ENCODE measurements at places on chromosomes 1 and 21.

GRCh38 chr21:29939104-29939923 is 482 bp downstream of the GRIK1 start:
- peak; percentile 60 for DNase-seq

- DNase-seq: no peak
These were observed 292.9 kb upstream of the DUSP10 start for GRCh38 chr1:222034790-222035189.

GRCh38 chr1:187408212-187409004 is 579.7 kb downstream of the PLA2G4A start:
- peak; percentile 29 for DNase-seq

GRCh38 chr1:155015527-155016230 is 13.1 kb downstream of the ZBTB7B start:
- no peak for DNase-seq

GRCh38 chr1:212077028-212077427 is 41.5 kb downstream of the DTL start:
- no peak for DNase-seq

- DNase-seq: peak; percentile 27
These were observed 607 bp upstream of the LGR6 start for GRCh38 chr1:202192770-202193613.

DNA sequence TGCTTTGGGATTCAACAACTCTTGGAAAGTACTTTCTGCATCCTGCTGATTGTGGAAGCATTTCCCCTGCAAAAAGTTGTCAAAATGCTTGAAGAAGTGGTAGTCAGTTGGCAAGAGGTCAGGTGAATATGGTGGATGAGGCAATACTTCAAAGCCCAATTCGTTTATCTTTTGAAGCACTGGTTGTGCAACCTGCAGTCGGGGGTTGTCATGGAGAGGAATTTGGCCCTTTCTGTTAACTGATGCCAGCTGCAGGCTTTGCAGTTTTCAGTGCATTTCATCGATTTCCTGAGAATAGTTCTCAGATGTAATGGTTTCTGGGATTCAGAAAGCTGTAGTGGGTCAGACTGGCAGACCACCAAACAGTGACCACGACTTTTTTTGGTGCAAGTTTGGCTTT is 47.6 kb upstream of the GJA5 start:
- no peak for DNase-seq

DNA sequence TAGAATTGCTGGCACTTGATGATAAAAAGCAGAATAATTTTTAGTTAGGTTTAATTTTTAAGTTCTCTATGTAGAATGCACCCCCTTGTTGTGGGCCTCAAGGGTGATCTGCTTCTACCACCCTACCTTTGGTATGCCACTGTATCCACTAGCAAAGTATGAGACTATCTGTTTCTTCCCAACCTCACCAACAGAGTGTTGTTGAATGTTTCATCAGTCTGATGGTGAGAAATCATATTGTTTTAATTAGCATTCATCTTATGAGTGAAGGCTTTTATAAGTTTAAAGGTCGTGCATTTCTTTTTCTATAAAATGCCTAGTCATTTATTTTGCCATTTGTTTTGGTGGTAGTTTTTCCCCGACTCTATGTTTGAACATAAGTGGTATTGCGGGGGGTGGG is 141.0 kb downstream of the MAGI3 start:
- DNase-seq: no peak

GRCh38 chr1:74422421-74423292 is 89.8 kb downstream of the LRRC53 start:
- no peak for DNase-seq

DNA sequence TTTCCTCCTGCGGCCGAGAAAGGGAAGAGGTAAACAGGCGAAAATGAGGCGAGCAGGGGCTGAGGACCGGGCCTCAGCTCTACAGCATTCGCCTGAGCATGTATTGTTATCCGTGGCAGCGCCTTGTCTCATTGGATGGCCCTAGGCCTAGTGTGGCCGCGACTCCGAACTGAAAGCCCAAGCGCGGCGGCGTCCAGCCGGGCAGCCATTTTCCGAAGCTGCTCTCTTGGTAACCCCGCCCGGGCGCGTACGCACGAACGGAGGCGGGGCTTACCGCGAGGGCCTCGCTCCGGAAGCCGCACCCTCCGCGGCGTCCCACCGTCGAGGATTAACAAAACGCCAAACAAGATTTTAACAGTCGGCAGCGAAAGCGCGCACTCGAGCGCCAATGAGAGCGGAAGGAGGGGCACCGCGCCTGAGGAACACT is 797 bp upstream of the USP1 start:
- DNase-seq: no peak

DNA sequence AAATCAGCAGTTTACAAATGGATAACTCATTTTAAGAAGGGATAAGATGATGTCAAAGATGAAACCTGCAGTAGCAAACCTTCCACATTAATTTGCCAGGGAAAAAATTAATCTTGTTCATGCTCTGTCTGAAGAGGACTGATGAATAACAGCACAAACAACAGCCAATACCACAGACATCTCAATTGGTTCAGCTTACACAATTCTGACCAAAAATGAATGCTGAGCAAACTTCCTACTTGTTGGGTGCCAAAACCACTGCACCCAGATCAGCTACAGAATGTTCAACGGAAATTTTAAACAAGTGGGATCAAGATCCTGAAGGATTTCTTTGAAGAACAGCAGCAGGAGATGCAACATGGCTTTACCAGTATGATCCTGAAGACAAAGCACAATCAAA is 98.3 kb downstream of the COQ8A start:
- DNase-seq: no peak

GRCh38 chr1:228998179-228998578 is 262.9 kb downstream of the RHOU start:
- DNase-seq: no peak

Data from T1000 (cell line).